H7 (cell line): ENCODE measurements at places on chromosomes 6 and 20.

DNA sequence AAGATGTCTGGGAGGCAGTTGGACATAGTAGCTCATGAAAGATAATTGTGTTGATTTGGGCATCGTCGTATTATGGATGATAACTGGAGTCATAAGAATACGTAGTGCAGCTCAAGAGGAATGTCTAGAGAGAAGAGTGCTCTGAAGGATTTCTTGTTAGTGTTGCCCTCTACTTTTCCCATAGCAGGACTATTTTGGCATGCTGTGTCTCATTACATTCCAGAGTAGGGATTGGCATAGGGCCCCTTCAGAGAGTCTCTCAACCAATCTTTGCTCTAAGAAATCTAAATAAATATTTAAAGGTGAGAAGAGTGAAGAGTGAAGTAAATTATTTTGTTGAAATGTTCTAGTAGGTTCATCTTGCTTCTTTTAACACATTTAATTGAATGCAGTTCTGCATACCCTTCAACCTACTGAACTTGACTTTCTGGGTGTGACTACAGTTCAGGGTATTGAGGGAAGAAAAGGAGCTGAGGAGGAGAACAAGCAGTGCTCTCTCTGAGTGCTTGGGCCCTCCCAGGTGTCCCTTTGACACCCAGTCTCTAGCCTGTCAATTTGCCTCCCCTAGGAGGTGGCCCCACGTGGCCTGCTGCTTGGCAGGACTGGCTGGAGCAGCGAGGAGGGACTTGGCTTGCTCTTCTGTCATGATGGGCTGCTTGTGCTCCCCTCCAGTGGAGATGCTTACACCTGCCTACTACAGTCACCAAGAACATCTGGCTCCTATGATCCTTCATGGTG is 33.3 kb downstream of the SOBP start:
- DNase-seq = no peak

DNA sequence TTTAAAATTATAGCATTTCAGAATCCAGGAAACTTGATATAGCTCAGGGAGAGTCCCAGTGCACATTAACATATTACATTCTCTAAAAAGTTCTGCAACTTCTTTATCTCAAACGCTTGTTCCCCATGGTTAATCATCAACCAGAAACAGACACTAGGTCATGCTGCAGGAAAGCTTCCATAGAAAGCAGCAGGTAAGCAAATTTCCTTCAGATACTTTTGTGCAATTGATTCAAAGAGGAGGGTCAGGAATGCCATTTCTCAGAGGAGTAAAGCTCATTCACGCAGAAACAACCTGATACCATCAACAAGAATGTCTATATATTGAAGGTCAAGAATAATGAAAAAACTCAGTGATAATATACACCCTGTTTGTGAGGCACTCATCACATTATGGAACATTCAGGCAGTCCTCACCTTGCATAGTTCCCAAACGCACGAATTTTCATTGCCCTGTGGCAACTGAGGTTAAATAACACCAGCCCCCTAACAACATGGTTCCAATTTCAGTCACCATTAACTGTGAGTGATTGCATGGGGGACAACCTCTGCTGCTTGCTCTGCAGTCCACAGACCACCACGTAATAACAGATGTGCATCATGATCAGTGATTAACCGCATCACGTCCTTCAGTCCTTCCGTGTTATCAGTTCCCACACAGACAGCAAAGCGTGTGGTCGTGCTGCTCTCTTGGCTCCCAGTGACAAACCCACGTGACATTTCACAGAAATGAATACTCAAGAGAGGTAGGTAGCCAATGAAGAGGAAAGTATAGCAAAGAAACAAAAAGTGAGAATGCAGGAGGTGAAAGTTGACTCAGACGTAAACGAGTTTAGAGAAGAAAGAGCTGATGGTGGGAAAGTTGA is 95.7 kb downstream of the LY86 start:
- no peak for DNase-seq

- no peak for DNase-seq
Measured at GRCh38 chr6:69018906-69019305, 383.8 kb downstream of the ADGRB3 start.

DNA sequence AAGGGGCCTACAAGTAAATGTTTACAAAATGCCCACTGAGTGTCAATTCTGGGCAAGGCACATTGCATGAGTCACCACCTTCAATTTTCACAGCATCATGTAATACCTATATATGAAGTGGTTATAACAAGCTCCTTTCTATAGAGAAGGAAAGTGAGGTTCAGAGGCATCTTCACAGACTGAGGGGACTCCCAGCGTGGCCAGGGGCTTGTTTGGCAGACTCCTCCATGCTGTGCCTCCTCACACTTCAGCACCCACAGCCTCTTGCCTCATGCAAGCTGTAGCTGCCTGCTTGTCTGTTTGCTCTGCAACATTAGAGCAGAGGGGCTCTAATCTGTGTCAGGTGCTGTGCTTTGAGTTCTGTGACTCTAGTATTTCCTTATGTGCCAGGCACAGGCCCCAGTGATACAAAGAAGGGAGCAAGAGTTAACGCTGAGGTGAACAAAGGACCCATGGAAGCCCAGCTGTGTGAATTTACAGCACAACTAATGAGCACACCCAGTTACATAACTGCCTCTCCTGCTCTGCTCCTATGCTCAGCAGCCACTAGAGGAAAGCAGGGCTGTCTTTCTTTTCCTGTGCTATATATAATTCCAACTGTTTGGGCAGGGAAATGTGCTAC is 72.3 kb downstream of the ZHX3 start:
- peak; percentile 68 for DNase-seq
